ENCODE measurements at places on chromosomes 4 and X. TPM values are rescaled to one million over a fixed set of nuclear protein-coding genes. Genes with fewer than 3 reads are reported as not detected.

IL1RAPL1 gene
- not detected for total RNA-seq

KLHL13 gene
- total RNA-seq: 1.6 TPM

ERAS gene
- not detected for total RNA-seq

- H3K27ac ChIP-seq: no peak overlapping the region
- H3K27me3 ChIP-seq: no peaks in the 10 kb centered on the region
- H3K4me3 ChIP-seq: no peak overlapping the region
These were observed 14.1 kb upstream of the CCNI start for GRCh38 chr4:77089866-77090265.

GRCh38 chr4:114606245-114606644 is 7.6 kb downstream of the UGT8 start:
- no peaks in the 10 kb centered on the region for H3K36me3 ChIP-seq
- H3K4me1 ChIP-seq: no peaks in the 10 kb centered on the region
- no peak overlapping the region for H3K27ac ChIP-seq
- no peak overlapping the region for H3K4me3 ChIP-seq
- no peak for DNase-seq

DNA sequence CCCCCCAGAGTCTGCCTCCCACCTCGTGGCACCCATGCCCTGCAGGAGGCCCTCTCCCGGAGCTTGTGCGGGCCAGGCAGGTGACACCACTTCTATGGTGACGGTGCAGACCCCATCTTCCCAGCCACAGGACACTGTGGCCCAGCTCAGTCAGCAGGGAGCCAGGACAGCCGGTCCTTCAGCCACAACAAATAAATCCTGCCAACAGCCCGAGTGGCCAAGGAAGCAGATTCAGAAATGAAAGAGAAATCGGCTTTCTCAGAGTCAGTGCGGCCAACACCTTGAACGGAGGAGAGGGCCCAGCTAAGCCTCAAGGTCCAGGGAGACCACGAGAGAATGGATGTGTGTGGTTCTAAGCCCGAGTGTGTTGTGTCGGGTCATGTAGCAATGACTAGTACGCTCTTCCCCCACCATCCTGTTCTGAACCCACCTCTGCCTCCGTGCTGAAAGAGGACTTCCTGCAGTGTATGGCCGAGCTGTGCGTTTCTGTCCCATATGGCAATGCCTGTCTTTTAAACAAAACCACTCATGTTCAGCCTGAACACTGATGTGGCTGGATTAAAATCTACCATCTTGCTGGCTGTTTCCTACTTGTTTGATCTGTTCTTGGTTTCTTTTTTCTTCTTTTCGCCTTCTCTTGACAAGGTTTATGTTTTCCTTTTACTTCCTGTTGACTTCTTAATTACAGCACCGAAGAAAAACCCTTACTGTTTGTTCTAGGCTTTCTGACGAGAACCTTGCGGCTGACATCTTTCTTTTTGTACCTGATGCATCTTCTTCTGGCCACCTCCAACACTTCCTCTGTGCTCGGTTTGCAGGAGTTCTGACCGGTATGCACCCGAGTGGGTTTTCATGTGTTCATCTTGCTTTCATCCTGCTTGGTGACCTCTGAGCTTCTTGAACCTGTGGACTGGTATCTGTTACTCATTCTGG is 53.1 kb downstream of the GAK start:
- peak overlapping the region; percentile 99 for H3K27ac ChIP-seq
- no peaks in the 10 kb centered on the region for H3K27me3 ChIP-seq
- H3K36me3 ChIP-seq: peaks cover 13% of the 10 kb centered on the region
- peak overlapping the region; percentile 93 for H3K4me3 ChIP-seq

GRCh38 chrX:57445076-57445475 is 146.7 kb upstream of the ZXDB start:
- DNase-seq: no peak
- H3K4me3 ChIP-seq: no peak overlapping the region
- H3K36me3 ChIP-seq: peaks cover 17% of the 10 kb centered on the region
- no peak overlapping the region for H3K27ac ChIP-seq
- no peaks in the 10 kb centered on the region for H3K4me1 ChIP-seq

All from activated T-cell treated with anti-CD3 and anti-CD28 coated beads, Interleukin-2, amount 50 U/mL, for 72 hours (primary cell).